ENCODE measurements at places on chromosomes 11 and 22.

GRCh38 chr11:45279645-45280044 lies 6.5 kb downstream of the SYT13 start:
- H3K27ac ChIP-seq = no peak overlapping the region
- no peaks in the 10 kb centered on the region for H3K4me1 ChIP-seq
- H3K36me3 ChIP-seq = no peaks in the 10 kb centered on the region
- H3K27me3 ChIP-seq = peaks cover 15% of the 10 kb centered on the region
- no peak overlapping the region for H3K4me3 ChIP-seq

- H3K27me3 ChIP-seq = no peaks in the 10 kb centered on the region
- H3K4me1 ChIP-seq = peaks cover 20% of the 10 kb centered on the region
- H3K27ac ChIP-seq = peak overlapping the region; percentile 78
- H3K36me3 ChIP-seq = peaks cover 19% of the 10 kb centered on the region
Measured at GRCh38 chr22:45319324-45319685, 9.6 kb downstream of the FAM118A start.

GRCh38 chr22:28594797-28595462 lies 84.7 kb downstream of the TTC28 start:
- no peaks in the 10 kb centered on the region for H3K27me3 ChIP-seq
- H3K4me3 ChIP-seq = no peak overlapping the region
- no peak overlapping the region for H3K27ac ChIP-seq
- no peaks in the 10 kb centered on the region for H3K36me3 ChIP-seq
- H3K4me1 ChIP-seq = peaks cover 6% of the 10 kb centered on the region

DNA sequence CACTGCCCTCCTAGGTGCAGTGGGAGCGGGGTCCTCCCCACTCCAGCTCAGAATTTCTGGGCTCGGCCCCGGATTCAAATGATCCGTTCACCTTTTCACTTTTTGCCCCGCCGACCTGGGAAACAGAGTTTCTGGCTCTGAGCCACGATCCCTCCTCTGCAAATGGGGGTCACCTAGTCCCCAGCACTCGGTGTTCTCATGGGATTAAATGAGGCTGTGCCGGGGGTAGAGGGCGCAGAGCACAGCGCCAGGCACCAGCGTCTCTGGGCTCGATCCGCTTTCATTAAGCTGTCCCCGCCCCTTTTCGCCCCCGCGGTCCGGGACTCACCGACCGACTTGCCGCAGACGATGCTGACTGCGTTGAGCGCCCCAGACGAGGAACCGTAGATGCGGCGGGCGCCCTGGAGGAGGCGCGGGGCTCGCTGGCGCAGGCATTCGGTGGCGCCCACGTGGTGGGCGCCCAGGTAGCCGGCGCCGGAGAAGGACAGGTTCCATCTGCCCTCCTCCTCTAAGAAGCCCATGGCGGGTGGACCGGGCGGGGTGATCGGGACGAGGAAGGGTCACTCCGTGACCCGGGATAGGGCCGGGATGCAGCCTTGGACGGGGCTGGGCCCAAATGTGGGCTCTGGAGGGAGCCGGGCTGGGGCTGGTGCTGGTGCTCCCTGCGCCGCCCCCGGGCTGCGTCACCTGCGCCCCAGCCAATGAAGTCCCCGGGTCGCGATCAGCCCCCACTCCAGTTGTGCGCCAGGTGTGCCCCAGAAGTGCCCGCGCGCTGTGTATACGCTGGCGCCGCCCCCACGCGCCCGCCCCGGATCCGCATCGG lies at the start of gene PNPLA5:
Gene PNPLA5, minus strand, starts transcription at position 654 of the 823 bp plus-strand sequence. Its CDS starts 133 bp downstream, at position 521.
- no peaks in the 10 kb centered on the region for H3K4me1 ChIP-seq
- peak; percentile 38 for DNase-seq
- peaks cover 32% of the 10 kb centered on the region for H3K27me3 ChIP-seq
- H3K27ac ChIP-seq = no peak within 1 kb of the TSS
- H3K4me3 ChIP-seq = peak within 1 kb of the TSS; percentile 24

DNA sequence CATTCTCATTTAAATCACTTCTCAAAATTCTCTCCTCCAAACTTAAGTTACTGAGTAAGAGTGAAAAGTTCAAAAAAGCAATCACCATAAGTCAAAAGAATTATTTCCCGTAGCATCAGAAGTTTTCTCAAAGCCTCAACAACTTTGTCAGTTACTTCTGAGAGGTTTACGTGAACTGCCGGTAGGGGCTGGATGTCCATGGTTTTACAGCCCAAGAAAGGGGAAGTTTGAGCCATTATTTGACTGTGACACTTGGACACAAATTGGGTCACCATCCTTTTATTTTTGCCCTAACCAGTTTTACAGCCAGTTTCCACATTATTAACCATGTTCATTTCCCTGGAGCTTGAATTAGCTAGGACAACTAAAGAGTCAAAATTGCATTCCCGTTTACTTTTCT lies 7.5 kb downstream of the POU2AF3 start:
- H3K4me1 ChIP-seq = 0 out of 2 replicates have a peak, but pooled peaks cover 1% of the 10 kb centered on the region
- peaks cover 73% of the 10 kb centered on the region for H3K27me3 ChIP-seq

- no peak for DNase-seq
- H3K4me3 ChIP-seq = no peak overlapping the region
- H3K27ac ChIP-seq = no peak overlapping the region
- H3K36me3 ChIP-seq = peaks cover 36% of the 10 kb centered on the region
Measured at GRCh38 chr22:46795140-46795539, 32.7 kb downstream of the TBC1D22A start.

DNA sequence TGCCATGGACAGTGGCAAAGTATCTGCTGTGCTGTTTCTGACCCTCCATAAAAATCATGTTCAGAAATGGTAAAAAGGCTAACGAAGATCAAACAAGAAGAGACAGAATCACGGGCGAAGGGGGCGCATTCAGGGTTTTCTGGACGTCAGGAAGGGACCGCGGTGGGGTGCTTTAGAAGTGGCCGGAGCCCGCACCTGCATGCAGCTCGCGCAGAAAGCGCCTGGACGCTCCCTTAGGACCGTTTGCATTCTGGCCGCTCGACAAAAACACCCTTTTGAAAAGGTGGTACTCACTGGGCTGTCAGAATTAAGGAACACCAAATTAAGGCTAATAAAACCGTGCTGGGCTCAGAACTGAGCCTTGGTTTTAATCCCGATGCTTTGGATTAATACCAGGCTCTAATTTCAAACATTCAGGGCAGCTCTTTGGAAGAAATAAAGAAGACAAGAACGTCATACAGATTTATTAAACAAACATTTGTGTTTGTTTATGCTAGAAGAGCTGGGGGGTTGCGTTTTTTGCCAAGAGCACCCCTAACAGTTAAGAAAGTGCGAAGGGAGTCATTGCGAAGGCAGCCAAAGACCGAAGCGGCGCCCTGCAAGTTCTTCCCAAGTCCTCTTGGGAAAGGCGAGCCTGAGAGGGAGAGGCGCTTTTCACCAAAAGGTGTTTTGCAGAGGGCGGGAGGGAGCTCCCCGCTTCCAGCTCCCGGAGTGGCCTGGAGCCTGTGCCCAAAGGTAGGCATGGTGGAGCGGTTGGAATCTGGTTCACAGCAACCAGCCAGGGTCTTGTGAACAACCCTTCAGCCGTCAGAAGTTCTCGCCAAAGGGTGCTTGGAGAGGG lies 47.7 kb upstream of the DBX1 start:
- H3K36me3 ChIP-seq = no peaks in the 10 kb centered on the region
- no peak overlapping the region for H3K27ac ChIP-seq
- no peak overlapping the region for H3K4me3 ChIP-seq
- DNase-seq = peak; percentile 0

DNA sequence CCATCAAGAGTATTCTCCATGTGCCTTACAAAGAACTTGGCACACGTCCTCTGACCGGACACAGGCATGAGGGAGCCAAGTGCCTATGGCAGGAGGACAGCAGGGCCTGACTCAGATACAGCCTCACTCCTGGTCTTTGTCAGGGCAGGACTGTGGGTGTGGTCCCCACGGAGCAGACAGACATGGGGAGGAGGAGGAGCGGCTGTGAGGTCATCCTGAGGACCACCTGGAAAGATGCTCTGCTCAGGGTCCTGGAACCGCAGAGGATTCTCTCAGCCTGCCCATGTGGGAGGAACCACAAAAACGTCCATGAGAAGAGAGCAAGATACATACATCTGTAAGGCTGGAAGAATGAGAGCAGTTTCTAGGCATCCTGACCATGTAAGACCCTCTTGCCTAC lies 576.3 kb downstream of the BRD1 start:
- H3K27me3 ChIP-seq = no peaks in the 10 kb centered on the region
- no peak overlapping the region for H3K27ac ChIP-seq
- H3K4me3 ChIP-seq = no peak overlapping the region
- no peaks in the 10 kb centered on the region for H3K36me3 ChIP-seq

GRCh38 chr11:86408845-86409244 lies 34.2 kb downstream of the CCDC81 start:
- no peak overlapping the region for H3K27ac ChIP-seq
- no peak for DNase-seq
- H3K4me3 ChIP-seq = no peak overlapping the region
- no peaks in the 10 kb centered on the region for H3K27me3 ChIP-seq
- H3K4me1 ChIP-seq = no peaks in the 10 kb centered on the region

DNA sequence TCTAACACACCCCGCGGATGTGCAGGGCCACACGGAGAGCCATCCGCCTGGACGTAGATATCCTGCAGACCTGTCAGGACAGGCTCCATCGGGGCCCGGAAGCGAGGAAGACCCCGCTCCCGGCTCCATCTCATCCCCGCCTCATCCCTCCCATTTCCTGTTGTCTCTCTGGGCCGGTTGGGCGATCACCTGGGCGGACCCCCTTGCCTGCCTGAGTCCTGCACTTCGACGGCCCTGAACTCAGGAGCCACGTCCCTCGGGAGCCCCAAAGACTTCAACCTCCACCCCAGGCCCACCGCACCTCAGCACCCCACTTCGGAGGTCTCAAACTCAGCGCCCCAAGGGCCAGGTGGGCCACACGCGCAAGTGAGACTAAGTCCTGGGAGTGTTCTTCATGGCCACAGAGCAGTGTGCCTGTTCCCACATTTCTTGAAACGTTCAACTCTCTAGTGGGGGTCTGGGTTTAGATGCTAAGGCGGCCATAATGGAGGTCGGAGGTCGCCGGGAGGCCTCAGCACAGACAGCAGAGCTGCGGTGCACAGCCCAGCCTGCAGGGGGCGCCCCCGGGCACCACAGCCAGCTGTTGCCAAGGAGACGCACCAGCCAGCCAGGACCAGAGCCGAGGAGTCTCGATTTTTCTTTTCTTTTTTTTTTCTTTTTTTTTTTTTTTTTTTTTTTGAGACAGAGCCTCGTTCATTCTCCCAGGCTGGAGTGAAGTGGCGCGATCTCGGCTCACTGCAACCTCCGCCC lies 26.0 kb upstream of the FADD start:
- no peaks in the 10 kb centered on the region for H3K27me3 ChIP-seq
- H3K36me3 ChIP-seq = peaks cover 6% of the 10 kb centered on the region
- no peak overlapping the region for H3K4me3 ChIP-seq
- no peak for DNase-seq

GRCh38 chr11:66843776-66844495 lies 695 bp downstream of the RCE1 start:
- H3K4me3 ChIP-seq = peak overlapping the region; percentile 81
- peaks cover 39% of the 10 kb centered on the region for H3K36me3 ChIP-seq
- no peak for DNase-seq
- H3K4me1 ChIP-seq = peaks cover 6% of the 10 kb centered on the region
- H3K27ac ChIP-seq = peak overlapping the region; percentile 83

GRCh38 chr11:75145196-75145971 lies 5.5 kb upstream of the SLCO2B1 start:
- H3K27me3 ChIP-seq = peaks cover 34% of the 10 kb centered on the region
- no peak for DNase-seq
- no peak overlapping the region for H3K27ac ChIP-seq
- H3K4me1 ChIP-seq = peaks cover 2% of the 10 kb centered on the region

DNA sequence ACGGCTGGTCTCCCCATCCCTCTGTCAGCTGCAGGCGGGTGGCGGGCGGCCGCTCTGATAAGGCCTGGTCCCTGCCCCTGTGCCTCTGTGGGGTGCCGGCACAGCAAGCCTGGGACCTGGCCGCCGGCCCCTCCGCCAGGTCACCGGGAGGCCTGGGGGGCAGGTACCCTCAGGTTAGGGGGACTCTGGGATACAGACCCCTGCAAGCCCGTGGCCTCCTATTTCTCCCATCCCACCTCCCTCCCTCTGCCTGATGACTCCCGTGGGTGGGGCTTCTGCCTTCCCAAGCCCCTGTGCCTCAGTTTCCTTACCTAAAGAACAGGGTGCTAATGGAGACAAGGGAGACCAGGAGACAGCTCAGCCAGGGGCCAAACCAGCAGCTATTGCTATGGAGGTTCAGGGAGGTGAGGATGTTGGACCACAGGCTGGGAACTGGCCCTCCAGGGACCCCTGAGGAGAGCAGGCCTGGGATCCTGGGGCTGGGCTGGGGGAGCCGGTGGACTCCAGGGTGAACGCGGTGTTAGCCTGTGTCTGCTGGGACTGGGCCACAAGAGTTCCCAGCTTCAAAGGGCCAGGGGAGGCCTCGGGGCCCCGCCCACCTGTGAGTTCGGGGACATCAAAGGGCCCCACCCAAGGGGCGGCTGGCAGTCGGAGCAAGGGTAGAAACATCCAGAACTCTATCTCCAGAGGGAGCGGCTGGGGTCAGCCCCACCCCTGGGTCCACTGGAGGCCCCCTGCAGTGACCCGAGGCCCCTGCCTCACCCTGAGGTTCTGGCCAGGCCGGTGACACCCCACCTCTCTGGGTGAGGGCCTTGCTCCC lies 32.0 kb upstream of the TH start:
- H3K27ac ChIP-seq = no peak overlapping the region
- no peak for DNase-seq
- H3K27me3 ChIP-seq = peaks cover 16% of the 10 kb centered on the region

DNA sequence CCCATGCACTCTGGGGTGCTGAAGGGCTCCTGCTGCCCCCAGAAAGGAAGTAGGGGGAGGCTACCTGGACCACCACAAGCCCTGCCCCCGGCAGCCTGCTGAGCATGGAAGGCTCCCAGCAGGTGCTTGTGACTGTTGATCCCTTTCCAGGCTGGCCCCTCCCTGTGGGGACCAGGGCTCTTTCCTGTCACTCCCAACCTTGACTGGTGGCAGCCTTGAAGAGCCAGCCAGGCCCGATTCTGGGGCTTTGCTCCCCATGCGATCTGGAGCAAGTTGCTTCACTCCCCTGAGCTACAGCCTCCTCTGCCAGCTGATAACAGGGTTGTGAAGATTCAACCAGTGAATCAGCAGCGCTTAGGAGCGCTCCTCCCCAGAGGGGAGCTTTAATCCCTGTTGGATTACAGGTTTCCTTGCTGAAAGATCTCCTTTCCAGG lies 4.6 kb upstream of the CST6 start:
- no peak for DNase-seq
- no peak overlapping the region for H3K27ac ChIP-seq
- H3K4me1 ChIP-seq = no peaks in the 10 kb centered on the region
- peaks cover 13% of the 10 kb centered on the region for H3K27me3 ChIP-seq
- H3K36me3 ChIP-seq = peaks cover 7% of the 10 kb centered on the region
- no peak overlapping the region for H3K4me3 ChIP-seq

- peaks cover 37% of the 10 kb centered on the region for H3K36me3 ChIP-seq
- DNase-seq = no peak
- H3K27ac ChIP-seq = peak overlapping the region; percentile 87
- H3K4me1 ChIP-seq = peaks cover 12% of the 10 kb centered on the region
- peak overlapping the region; percentile 88 for H3K4me3 ChIP-seq
- H3K27me3 ChIP-seq = no peaks in the 10 kb centered on the region
Measured at GRCh38 chr11:65525546-65526480, 930 bp downstream of the SCYL1 start.

- H3K4me3 ChIP-seq = no peak overlapping the region
- H3K27ac ChIP-seq = peak overlapping the region; percentile 12
- peaks cover 11% of the 10 kb centered on the region for H3K4me1 ChIP-seq
- H3K36me3 ChIP-seq = no peaks in the 10 kb centered on the region
- peaks cover 9% of the 10 kb centered on the region for H3K27me3 ChIP-seq
Measured at GRCh38 chr11:2122907-2123627, 16.1 kb downstream of the IGF2 start.

GRCh38 chr11:43427971-43428370 lies 69.3 kb downstream of the TTC17 start:
- no peak overlapping the region for H3K27ac ChIP-seq
- 0 out of 2 replicates have a peak, but pooled peaks cover 2% of the 10 kb centered on the region for H3K4me1 ChIP-seq
- H3K27me3 ChIP-seq = no peaks in the 10 kb centered on the region
- no peak overlapping the region for H3K4me3 ChIP-seq
- DNase-seq = peak; percentile 2

All from IMR-90 (cell line).